ENCODE measurements at places on chromosomes 7 and 10.

- no peak for DNase-seq
These were observed 87.2 kb downstream of the CALD1 start for GRCh38 chr7:134866617-134867016.

DNA sequence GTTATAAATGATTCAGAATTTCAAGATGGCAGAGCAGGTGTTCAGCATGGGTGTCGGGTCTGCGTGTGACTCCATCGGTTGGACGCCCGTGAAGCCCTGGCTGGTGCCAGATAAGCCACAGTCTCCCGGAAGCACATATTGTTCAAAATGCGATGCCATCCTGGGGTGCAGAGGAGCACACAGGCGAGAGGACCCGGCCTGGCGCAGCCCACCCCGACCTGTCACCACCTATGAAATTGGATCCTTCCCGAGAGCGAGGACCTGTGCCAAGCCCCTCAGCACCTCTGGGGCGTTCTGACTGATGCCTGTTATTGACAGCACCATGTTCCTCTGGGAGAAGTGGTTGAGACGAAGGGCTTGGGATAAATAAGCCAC lies 110.1 kb downstream of the ACTR3B start:
- no peak for DNase-seq

DNA sequence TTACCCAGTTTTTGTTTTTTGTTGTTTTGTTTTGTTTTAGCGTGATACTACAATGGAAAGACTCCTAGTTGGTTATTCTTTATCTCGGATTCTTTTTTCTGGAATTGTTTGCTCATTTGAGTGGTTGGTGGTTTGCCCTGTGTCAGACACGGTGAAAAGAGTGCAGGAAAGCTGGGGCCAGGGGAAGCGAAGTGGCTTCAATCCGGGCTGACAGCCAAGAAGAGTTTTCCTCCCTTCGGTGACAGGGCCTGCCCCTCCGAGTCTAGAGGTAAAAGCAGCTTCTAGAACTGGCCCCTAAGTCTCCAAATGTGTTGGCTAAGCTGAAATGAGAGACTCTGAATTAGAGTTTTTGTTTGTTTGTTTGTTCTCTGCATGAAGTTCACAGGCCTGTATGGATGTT lies 5.7 kb upstream of the AP5Z1 start:
- DNase-seq, result no peak

DNA sequence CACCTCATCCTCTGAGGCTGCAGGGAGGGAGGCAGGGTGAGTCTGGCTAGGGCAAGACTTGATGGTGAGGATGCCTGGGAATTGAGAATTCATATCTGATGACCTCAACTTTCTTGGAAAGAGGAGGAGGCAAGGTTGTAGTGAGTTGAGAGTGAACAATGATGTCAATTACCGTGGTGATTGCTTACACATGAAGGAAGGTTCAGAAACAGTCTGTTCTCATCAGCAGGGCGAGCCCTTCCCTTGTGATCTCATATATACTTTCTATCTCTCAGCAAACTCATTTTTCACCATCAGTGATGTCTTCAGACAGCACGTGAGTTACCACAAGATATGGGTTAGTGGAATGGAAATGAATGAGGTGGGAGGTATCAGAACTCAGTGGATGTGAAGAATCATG lies 20.1 kb upstream of the COL13A1 start:
- no peak for DNase-seq

- no peak for DNase-seq
These were observed 85.8 kb downstream of the CTNNA3 start for GRCh38 chr10:67609996-67610793.

GRCh38 chr7:70953331-70953741 lies 178.6 kb upstream of the GALNT17 start:
- no peak for DNase-seq

- DNase-seq, result no peak
These were observed 6.7 kb upstream of the INHBA start for GRCh38 chr7:41709621-41710020.

DNA sequence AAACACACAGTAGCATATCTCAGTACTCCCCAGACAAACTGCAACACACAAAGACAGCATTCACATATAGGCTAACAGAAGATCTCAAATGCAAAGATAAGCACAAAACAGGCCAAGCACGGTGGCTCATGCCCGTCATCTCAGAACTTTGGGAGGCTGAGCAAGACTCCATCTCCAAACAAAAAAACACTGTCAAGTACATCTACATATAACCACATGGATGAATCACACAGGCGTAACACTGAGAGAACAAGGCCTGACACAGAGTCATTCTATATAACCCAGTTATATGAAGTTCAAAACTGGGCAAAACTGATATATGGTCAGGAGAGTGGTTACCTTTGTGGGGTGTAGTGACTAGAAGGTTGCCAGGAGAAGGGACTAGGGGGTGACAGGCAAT lies 506.4 kb downstream of the KCNMA1 start:
- DNase-seq, result no peak

DNA sequence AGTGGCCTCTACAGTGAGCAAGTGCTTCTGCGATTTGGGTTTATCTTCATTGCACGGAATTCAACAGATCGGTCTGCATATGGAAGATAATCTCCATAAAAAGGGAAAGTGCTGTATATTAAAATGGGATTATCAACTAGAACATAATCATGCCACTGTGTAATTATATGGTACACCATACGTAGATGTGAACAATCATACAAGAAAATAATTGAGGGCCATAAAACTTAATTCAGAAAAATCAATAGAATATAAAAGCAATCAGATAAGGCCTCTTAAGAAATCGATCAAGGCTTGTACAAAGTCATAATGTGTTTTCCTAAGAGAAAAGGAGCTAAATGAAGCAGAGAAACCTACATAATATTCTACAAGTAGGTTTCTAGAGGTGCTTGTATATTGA lies 157.5 kb upstream of the MGMT start:
- DNase-seq, result no peak

- DNase-seq, result no peak
These were observed 100.5 kb downstream of the ZEB1 start for GRCh38 chr10:31419394-31420063.

- DNase-seq, result no peak
These were observed 61.1 kb upstream of the DDC start for GRCh38 chr7:50626286-50626685.

- no peak for DNase-seq
These were observed 13.3 kb upstream of the SLC16A12 start for GRCh38 chr10:89548673-89549072.

- DNase-seq, result no peak
These were observed 35.3 kb upstream of the ANK3 start for GRCh38 chr10:60424971-60425370.

DNA sequence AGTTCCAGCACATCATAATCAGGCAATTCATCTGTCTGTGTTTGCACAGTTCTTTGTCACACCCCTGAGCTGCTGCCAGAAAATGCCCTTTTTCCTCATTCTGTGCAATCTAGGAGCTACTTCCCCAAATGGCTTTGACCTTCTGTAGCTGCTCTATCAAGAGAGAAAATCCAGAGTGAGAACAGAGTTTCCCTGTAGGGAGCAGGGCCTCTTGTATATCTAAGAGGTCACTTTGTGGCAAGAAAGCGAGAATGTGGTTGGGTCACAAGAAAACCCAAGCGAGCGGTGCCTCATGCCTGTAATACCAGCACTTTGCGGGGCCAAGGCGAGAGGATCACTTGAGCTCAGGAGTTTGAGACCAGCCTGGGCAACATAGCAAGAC lies 24.3 kb downstream of the SLC29A3 start:
- no peak for DNase-seq

DNA sequence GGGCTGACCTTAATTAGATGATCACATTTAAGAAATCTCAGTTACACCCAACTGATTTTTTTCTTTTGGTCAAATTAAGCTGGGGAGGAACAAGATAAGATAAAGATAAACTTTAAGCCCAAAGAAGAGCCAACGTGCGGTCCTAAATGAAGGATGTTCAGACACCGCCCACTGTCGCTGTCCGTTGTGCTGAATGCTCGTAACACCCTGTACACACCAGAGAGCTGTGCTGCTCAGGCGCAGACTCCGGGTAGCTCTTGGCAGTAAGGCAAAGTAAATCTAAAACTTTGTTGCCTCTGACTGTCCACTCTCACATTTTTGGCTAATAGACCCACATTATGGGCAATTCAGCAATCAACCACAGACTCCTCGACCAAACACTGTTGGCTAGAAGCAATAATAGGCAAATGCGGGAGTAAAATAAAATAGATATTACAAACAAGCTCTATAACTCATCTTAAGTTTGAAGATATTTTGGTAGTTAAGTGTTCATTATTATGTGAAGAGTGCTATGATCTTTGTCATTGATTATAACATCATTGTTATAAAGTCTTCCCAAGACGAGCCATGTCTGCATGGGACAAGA lies 57.1 kb downstream of the PLPP4 start:
- DNase-seq, result peak; percentile 11

GRCh38 chr7:21169667-21170580 lies 258.0 kb upstream of the SP4 start:
- no peak for DNase-seq

- no peak for DNase-seq
These were observed 575 bp downstream of the PLPP4 start for GRCh38 chr10:120457431-120458172.

GRCh38 chr7:87218796-87219544 lies 562 bp downstream of the TMEM243 start:
- peak; percentile 34 for DNase-seq

GRCh38 chr7:79982141-79982770 lies 152.4 kb upstream of the GNAI1 start:
- DNase-seq, result no peak

DNA sequence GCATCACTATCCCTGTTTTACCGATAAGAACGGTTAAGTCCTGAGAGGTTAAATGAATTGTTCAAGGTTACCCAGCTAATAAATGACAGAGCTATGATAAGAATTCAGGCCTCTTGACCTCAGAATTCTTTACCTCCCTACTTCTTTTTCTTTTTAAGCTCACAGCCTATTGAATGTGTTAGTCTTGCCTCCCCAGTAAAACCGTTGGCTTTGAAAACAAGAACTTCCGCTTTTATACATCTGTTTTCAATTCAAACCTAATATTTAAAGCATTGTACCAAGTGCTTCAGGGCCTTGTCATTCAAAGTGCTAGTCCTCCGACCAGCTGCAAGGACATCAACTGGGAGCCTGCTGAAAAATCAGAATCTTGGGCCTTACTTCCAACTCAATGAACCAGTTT lies 15.6 kb downstream of the SEC31B start:
- no peak for DNase-seq

DNA sequence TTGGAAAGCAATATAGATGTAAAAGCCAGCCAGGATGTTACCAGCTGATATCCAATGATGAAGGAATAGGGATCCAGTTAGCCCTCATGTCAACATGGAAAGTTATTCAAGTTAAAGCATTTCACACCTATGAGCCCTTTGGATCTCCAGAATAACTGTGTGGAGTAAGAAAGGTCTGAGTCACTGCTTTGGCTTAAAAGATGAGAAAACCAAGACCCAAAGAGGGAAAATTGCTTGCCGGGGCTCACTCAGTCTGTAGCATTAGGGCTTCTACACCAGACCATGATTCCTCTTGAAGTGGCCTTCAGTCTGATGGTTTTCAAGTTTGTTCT lies 12.6 kb downstream of the LSM5 start:
- DNase-seq, result no peak

- no peak for DNase-seq
These were observed 89.9 kb downstream of the REEP3 start for GRCh38 chr10:63611078-63611477.

GRCh38 chr7:130363026-130363847 lies 17.1 kb upstream of the CPA1 start:
- peak; percentile 39 for DNase-seq

GRCh38 chr7:116836048-116836447 lies 26.3 kb upstream of the CAPZA2 start:
- no peak for DNase-seq

DNA sequence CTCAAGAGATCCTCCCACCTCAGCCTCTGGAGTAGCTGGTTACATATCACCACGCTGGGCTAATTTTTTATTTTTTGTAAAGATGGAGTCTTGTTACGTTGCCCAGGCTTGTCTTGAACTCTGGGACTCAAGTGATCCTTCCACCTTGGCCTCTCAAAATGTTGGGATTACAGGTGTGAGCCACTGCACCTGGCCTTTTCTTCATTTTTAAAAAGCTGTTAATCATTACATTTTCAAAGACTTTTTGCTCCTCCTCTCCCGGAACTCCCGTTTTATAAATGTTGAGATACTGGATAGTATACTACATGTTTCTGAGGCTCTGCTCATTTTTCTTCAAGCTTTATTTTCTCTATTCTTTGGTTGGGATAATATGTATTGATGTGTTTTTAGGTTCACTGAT lies 16.4 kb downstream of the AOAH start:
- no peak for DNase-seq

DNA sequence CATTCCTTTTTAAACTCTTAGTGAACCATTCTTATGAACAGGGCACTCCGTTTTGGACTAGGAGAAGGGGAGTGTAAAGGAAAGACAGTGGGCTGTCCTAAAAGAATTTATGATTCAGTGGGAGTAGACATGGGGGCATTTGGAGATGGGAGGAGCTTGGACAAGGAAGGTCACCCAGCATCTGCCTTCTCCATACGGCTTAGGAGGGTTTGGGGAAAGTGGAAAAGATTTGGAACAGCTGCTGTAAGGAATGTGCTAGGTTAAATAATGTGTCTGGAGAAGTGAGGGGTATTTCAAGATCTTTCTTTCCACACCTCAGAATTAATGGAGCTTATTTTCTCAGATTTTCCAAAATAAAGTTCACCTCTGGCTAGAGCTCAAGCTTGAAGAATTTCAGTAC lies 24.0 kb downstream of the SLC35G1 start:
- DNase-seq, result no peak

DNA sequence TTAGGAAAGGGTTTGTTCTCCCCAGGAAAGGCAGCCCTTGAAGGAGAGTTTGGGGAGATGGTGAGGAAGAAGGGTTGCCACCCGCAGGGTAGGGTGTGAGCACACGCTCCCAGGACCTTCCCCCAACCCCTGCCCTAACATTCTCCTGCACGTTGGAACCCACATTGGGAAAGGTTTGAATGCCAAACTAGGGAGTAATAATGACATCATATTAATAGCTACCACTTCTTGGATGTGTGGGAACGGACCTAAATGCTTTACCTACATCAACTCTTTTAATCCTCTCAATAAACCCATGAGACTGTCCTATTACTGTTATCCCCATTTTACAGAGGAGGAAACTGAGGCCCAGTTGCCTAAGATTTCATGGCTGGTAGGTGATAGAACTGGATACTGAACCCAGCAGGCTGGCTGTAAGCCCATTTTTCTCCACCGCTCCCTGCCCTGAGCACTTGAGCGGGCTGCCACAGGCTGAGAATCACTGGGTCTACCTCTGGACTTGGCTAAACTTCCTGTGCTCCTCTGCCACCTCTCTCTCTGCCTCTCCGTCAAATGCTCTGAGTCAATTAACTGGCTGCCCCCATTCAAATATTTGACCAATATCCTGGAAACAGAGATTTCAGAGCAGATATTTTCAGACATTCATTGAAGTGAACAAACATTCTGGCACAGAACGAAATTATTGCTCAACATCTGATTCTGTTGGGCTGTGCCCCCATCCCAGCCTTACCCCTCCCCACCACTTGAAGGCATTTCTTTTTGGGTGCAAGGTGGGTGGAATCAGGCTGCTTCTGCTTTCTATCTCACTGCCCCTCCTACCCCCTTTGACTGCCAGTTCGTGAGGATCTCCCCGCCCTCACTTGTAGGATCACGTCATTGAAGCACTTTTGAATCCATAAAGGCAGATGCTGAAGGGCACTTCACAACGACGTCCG lies 129.7 kb downstream of the C10orf105 start:
- DNase-seq, result no peak
